Osteoblast (primary cell): ENCODE measurements at places on chromosomes 2 and 18. TPM values are rescaled to one million over a fixed set of nuclear protein-coding genes. Genes with fewer than 3 reads are reported as not detected.

The TTC39C gene
- total RNA-seq = 42.7 and 50.7 TPM in 2 replicates

DNA sequence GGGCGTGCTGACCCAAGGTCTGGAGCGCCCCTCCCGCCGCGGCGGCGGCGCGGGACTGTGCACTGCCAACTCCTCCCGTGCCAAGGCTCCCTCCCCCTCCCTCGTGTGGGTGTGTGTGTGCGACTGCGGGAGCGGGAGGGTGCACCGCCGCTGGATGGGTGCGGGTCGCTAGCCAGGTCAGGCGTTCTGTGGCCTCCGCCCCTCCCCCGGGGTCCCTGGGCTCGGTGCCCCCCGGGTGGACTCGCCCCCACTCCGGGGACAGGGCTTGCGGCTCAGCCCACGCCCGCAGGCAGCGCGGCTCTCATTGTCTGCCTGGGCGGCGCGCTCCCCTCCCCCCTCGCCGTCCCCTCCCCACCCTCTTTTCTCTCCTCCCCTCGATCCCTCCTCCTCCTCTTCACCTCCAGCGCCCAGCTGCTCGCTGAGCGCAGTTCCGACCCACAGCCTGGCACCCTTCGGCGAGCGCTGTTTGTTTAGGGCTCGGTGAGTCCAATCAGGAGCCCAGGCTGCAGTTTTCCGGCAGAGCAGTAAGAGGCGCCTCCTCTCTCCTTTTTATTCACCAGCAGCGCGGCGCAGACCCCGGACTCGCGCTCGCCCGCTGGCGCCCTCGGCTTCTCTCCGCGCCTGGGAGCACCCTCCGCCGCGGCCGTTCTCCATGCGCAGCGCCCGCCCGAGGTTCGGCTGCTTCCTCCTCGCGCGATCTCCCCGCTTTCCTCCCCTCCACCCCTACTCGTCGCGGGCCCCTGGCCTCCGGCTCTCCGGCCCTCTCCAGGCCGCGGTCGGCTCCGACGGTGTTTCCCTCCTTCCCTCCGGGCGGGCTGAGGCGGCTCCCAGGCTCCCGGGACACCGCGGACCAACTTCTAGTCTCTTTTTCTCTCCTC, at the start of gene GATA6:
Gene GATA6 (plus strand): TSS at position 579 of the 878 bp plus-strand sequence. CDS start 1,556 bp downstream, outside the sequence.
- H3K27ac ChIP-seq = peak within 1 kb of the TSS; percentile 86
- DNase-seq = peak; percentile 99
- peak within 1 kb of the TSS; percentile 95 for H3K4me3 ChIP-seq
- peaks cover 22% of the 10 kb centered on the region for H3K36me3 ChIP-seq

The MBP gene
- 1.5 and 2.2 TPM in 2 replicates for total RNA-seq

The GRHL1 gene
- total RNA-seq = 0.29 and 0.36 TPM in 2 replicates
